ENCODE measurements at places on chromosomes 5 and 9.

DNA sequence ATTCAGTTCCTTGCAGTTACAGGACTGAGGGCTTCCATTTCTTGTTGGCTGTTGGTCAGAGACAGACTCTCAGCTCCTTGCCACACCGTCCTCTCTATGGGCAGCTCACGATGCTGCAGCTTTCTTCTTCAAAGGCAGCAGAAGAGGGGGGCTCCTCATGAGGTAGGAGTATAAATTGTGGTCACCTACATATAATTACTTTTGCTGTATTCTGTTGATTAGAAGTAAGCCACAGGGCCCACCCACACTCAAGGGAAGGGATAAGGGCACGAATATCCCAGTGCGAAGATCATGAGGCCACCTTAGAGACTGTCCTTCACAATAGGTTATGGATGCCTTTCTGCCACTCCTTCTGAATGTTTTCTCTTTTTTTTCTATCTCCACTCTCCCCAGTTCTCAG, 43.7 kb upstream of the OSMR start:
- no peak for DNase-seq

DNA sequence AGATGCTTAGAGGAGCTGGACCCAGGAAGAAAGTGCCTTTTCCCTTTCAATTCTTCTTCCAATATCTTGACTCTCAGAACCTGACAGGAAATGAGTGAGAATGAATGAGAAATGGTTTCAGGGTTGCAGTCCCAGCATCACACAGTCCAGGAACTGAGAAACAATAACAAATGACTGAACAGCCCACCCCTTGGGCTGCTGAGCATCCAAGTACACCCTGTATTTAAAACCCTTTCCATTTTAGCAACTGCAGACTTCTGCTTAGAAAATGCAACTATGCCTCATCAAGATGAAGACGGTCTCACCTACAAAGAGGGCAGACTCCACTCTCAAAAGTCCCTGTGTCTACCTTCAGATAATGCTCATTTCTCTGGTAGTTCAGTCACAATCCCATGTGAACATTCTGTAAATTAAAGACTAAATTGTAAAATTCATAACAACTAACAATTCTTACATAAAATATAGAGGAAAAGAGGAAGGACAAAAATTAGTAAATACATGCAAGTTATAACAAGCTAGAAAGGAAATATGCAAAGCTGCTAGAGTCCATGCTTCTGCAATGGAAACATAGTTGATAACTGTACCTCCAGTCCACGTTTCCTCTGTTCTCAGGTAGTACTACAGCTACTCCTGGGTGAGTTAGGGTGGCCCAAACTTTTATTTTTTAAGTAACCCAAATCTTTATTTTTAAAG, 316.5 kb downstream of the ICE1 start:
- no peak for DNase-seq

DNA sequence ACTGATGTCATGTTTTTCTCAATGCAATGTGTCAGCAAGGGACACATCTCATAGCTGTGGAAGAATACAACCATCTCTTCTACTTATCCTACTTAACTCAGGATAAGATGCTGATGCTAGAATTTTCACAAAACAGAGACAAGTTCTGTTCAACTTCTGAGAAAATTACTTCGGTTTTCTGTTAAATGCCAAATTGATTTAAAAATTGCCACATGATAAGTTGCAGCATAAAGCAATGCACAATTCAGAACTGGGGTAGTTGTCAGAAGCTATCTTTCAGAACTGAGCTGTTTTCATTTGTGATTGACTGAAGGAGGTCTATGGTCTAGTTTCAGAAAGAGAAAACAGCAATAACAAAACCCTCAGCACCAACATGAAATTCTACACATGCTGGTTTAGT, 954.8 kb upstream of the C9orf72 start:
- no peak for DNase-seq

DNA sequence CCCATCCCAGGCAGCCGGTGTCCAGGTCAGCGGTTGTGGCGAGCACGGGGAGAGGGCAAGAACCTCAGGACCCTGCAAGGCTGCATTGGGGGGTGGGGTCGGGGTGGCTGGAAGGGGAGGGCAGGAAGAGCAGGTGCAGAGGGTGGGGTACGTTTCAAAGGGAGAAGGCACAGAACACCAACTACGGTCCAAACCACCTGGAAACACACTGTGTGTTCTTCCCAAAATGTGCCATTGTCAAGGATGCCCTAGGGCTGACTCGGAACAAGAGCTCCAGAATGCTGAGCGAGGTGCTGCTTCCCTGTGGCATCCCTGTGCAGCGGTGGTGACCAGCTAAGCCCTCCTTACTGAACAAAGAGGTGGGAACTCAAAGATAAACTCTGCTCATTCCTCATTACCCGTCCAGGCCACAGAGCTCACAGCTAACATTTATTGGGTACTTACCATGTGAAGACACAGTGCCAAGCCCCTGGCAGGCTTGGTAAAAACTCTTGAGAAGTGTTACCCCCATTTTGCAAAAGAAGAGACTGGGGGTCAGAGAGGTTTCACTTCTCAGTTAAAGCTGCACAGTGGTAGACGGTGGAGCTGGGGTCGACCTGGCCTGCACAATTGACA, 153.8 kb downstream of the COL23A1 start:
- DNase-seq: peak; percentile 24

DNA sequence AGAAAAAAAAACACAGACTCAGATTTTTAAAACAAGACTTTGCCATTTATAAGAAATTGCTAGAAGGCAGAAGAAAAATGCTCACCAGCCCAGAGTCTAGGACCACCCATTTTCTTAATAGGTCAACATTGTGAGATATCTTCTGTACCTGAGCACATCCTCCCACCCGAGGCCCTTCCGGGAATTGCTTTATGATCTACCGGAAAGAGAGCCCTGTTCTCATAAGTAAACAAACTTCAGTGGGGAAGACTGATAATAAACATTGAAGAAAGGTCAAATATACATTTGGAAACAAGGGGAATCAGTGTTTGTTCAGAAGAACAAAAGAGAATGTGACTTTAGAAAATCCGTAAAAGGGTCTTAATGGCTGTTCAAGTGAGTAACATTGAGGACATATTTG, 44.4 kb downstream of the PRKACG start:
- DNase-seq: no peak

DNA sequence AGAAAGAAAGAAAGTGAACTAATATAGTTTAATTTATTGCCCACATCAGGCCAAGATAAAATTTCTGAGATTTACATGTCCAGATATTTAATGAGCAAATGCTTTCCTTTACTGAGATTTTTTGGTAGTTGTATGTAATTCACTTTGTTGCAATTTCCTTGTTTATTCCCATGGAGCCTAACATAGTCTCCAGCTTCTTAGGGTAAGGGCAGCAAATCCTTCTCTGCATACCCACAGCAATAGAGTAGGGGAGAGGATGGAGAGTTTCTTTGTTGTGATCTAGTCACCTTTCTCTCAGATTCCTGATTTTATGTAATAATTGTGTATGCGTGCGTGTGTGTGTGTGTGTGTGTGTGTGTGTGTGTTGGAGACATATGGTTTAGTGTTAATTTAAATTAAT, 51.6 kb upstream of the DPYSL3 start:
- no peak for DNase-seq

- DNase-seq: no peak
Measured at GRCh38 chr5:72790186-72790585, 26.3 kb upstream of the TNPO1 start.

DNA sequence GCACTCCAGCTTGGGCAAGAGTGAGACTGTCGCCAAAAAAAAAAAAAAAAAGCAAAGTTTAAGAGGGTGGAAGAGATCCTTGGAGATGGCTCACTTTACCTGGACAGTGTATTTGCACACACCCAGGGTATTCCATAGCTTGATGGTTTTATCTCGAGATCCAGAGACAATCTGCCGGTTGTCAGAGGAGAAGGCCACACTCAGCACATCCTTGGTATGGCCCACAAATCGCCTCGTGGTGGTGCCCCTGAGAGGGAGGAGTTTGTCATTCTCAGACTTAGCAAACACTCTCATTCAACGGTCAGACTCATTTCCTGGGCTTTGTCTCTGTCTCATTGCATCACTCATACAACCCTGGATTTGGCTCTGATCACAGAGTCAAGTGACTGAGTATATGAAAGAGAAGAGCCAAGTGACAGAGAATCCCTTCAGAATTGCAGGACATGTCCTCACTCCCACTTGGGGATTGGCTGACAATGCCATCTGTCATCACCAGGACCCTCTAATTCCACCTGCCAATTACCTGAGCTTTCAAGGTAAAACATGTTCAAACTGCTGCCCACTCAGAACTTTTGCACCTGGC, 2.2 kb downstream of the RACK1 start:
- peak; percentile 74 for DNase-seq

DNA sequence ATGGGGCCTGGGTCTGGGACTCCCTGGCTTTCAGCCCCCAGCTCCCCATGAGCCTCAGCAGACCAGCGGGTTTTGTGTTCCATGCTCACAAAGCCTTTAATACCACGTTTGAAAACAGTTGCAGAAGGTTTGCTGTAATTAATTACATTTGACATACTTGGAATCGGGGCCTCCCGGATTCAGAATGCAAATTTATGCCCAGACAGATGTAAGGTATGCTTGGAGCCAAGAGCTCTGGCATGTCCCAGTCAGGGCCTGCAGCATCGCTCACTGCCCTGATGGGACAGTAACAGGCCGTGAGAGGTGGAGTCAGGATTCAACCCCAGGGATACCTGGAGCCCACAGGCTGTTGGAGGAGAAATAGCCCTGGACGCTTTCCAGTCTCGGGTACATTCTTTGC, 12.2 kb downstream of the ZNF618 start:
- DNase-seq: no peak

GRCh38 chr5:135324897-135325650, 74.0 kb downstream of the MACROH2A1 start:
- no peak for DNase-seq

GRCh38 chr5:53027913-53028312, 38.8 kb downstream of the ITGA2 start:
- DNase-seq: no peak

- no peak for DNase-seq
Measured at GRCh38 chr5:157820593-157821252, 38.2 kb downstream of the CLINT1 start.

- no peak for DNase-seq
Measured at GRCh38 chr5:8949908-8950307, 596.0 kb downstream of the SEMA5A start.

- no peak for DNase-seq
Measured at GRCh38 chr5:14039576-14039975, 95.1 kb upstream of the DNAH5 start.

GRCh38 chr5:7396713-7397454, 946 bp downstream of the ADCY2 start:
- DNase-seq: no peak

DNA sequence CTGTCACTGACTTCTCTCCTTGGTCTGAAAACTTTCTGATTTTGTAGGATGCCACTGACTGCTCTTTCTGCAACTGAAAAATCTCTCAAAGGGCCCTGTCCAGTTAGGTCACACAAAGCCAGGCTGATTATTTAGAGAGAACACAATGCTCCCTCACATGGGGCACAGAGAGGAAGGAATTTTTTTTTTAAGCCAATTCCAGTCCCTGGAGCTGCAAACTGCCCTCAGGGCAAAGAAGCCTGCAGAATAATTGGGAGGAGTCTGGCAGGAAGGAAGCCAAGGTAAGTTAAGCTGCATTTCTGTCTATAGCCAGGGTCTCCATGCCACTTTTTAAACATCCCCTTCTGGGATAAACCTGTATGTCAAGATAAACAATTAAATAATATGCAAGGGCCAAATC, 305.5 kb downstream of the ZSWIM6 start:
- DNase-seq: no peak

- no peak for DNase-seq
Measured at GRCh38 chr5:169196059-169196458, 104.9 kb downstream of the SLIT3 start.

GRCh38 chr5:140151144-140152021, 23.6 kb upstream of the CYSTM1 start:
- DNase-seq: no peak

DNA sequence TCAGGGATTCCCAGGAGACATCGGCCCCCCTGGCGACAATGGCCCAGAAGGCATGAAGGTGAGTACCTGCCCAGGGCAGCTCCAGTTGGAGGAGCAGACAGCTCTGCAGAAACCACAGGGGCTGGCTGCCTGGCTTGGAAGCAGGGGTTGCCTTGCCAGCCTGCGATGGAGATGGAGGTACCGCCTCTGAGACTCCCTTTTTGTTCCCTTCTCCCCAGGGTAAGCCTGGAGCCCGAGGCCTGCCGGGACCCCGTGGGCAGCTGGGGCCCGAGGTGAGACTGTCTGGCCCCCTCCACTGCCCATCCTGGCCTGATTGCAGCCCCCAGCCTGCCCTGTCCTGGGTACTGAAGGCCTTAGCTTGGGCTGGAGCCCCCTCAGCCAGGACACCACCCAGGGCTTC, 82.7 kb upstream of the ORM1 start:
- DNase-seq: no peak

DNA sequence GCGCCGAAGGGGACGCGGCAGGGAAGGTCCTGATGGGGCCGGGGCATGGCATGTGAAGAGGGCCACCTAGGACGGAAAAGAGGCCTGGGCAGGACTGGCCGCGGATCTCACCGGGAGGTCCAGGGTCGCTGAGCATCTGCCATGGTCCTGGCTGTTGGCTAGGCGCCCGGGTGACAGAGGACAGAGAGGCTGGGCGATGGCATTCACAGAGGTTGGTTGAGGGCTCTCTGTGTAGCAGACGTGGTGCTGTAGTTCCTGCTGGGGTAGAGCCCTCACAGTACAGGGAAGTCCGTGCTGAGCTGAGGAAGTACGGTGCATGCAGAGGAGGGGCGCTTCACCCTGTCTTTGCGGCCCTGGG, 427 bp downstream of the PCYOX1L start:
- DNase-seq: no peak

DNA sequence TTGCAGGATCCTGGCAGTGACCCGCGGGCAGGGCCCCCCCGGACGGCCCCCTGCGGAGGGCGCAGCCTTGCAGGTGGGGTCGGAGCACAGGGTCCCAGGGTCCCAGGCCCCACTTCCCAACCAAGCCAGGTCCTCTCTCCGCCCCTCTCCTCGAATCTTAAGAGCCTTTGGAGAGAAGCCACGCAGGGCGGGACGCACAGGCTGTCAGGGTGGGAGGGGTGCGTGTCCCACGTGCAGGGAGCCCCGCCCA, 18.4 kb upstream of the EGFL7 start:
- DNase-seq: no peak

DNA sequence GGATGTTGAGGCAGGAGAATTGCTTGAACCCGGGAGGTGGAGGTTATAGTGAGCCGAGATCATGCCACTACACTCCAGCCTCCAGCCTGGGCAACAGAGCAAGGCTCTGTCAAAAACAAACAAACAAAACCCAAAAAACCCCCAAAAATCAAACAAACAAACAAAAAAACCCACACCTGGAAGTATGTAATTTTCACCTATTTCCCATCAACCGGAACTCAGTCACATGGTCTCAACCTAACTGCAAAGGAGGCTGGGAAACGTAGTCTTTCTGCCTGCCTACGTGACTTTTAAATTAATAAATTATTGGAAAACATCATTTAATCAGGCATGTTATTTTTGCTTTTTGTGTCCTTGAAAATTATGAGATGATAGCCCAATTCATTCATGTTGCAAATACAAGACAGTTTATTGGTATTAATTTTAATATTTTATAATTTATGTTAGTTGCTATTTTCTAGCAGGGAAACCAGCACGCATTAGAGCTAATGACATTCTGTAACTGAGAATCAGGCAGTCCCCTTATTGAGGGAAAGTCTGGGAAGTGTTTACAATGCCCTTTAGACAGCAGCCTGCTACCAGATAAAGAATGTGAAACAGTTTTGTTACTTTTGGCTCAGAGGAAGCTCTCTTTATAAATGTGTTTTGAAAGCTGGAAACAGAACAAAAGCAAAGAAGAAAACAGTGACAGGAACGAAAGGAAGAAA, 110.3 kb downstream of the NXNL2 start:
- DNase-seq: no peak

- no peak for DNase-seq
Measured at GRCh38 chr9:117151716-117152115, 263.1 kb downstream of the ASTN2 start.

- no peak for DNase-seq
Measured at GRCh38 chr9:7760014-7760415, 39.6 kb downstream of the DMAC1 start.
